Iris pigment epithelial cell (primary cell): ENCODE measurements at places on chromosomes 4 and X.

- DNase-seq, result no peak
These were observed 94.8 kb downstream of the ADGRL3 start for GRCh38 chr4:61294936-61295335.

GRCh38 chr4:48134081-48134480, at the start of gene TXK:
Gene TXK (minus strand): TSS chr4:48134250. CDS start chr4:48134170, 80 bp downstream.
- no peak for DNase-seq

DNA sequence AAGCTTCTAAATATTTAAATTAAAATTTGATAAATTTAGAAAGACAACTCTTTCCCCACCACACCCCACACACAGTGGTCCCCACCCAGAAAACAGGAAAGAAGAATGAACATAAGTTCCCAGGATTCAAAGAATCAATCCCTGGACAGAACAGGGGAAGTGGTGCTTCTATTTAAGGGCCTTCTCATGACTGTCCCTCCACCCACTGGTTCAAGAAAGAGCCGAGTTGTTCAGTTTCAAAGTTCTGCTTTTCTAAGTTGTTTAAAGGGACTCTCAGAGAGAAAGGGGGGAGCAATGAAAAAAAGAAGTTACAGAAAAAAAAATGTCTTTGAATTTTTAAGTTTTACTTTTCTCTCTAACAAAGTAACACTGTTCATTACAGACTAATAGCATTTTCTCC, 195.8 kb downstream of the PDGFC start:
- DNase-seq, result peak; percentile 25

DNA sequence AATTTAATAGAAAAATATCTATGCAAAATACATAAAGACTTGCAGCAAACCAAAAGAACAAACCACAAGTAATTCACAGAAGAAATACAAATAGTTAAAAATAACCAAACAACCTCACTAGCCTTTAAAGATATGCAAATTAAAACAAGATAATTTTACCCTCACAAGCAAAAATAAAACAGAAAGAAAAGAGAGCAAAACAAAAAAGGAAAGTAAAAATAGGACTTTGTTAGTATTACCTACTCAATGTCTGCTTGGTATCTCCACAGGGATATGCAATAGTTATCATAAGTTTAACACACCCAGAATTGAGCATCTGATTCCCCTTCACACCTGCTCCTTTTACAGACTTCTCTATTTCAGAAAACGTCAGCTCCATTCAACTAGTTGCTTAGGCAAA, 737.5 kb upstream of the MAGEB2 start:
- no peak for DNase-seq

GRCh38 chr4:41748074-41748570, 403 bp downstream of the PHOX2B start:
- DNase-seq, result no peak

- DNase-seq, result peak; percentile 60
These were observed 65.6 kb downstream of the DCAF8L1 start for GRCh38 chrX:27915617-27916016.

GRCh38 chr4:138055890-138056289, 186.3 kb downstream of the SLC7A11 start:
- DNase-seq, result peak; percentile 56

- DNase-seq, result no peak
These were observed 235.5 kb downstream of the GALNTL6 start for GRCh38 chr4:172048666-172049065.

GRCh38 chr4:142369141-142369540, 477.0 kb downstream of the INPP4B start:
- no peak for DNase-seq

DNA sequence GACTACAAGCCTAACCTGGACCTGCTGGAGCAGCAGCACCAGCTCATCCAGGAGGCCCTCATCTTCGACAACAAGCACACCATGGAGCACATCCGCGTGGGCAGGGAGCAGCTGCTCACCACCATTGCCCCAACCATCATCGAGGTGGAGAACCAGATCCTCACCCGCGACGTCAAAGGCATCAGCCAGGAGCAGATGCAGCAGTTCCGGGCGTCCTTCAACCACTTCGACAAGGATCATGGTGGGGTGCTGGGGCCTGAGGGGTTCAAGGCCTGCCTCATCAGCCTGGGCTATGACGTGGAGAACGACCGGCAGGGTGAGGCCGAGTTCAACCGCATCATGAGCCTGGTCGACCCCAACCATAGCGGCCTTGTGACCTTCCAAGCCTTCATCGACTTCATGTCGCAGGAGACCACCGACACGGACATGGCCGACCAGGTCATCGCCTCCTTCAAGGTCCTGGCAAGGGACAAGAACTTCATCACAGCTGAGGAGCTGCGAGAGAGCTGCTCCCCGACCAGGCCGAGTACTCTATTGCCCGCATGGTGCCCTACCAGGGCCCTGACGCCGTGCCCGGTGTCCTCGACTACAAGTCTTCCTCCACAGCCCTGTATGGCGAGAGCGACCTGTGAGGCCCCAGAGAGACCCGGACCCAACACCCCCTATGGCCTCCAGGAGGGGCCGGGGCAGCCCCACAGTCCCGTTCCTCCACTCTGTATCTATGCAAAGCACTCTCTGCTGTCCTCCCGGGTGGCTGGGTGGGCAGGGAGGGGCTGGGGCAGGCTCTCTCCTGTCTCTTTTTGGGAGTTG, 486.2 kb downstream of the TRAM1L1 start:
- DNase-seq, result no peak

DNA sequence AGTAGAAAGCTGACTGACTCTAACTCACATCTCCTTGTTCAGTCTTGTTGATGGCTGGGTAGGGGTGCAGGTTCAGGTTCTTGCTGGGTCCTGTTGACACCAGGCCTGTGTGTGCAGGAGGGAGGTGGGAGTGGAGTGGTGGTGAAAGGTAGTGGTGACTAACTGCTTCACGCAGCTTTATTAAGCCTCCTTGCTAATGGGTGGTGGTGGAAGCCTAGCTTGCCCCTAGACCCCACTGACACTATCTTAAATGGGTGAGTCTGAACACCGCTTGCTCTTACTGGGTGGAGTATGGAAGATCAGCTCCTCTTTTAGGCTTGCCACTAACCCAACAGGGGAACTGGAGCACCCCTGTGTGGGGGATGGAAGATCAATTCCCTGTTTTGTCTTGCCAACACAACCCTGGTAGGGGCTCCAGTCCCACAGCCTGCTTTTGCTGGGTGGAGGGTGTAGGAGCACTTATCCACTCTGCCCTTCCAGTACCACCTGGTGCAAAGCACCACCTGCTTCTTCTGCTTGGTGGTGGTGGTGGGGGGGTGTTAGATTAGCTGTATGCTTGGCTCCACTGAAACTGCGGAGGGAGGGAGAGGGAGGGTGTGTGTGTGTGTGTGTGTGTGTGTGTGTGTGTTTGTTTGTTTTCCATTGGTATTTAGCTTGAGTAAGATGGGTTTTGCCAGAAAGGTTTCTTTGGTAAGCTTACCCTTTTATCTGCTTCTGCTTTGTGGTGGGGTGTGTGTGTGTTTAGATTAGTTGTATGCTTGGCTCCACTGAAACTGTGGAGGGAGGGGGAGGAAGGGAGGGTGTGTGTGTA, 25.6 kb downstream of the KDM6A start:
- DNase-seq, result peak; percentile 58
